A673 (cell line): ENCODE measurements at places on chromosomes 5 and 9.

- no peaks in the 10 kb centered on the region for H3K27me3 ChIP-seq
- no peak for DNase-seq
- peaks cover 7% of the 10 kb centered on the region for H3K4me1 ChIP-seq
- no peak overlapping the region for H3K27ac ChIP-seq
- H3K36me3 ChIP-seq = no peaks in the 10 kb centered on the region
Measured at GRCh38 chr5:167168971-167169370, 1122.5 kb upstream of the WWC1 start.

DNA sequence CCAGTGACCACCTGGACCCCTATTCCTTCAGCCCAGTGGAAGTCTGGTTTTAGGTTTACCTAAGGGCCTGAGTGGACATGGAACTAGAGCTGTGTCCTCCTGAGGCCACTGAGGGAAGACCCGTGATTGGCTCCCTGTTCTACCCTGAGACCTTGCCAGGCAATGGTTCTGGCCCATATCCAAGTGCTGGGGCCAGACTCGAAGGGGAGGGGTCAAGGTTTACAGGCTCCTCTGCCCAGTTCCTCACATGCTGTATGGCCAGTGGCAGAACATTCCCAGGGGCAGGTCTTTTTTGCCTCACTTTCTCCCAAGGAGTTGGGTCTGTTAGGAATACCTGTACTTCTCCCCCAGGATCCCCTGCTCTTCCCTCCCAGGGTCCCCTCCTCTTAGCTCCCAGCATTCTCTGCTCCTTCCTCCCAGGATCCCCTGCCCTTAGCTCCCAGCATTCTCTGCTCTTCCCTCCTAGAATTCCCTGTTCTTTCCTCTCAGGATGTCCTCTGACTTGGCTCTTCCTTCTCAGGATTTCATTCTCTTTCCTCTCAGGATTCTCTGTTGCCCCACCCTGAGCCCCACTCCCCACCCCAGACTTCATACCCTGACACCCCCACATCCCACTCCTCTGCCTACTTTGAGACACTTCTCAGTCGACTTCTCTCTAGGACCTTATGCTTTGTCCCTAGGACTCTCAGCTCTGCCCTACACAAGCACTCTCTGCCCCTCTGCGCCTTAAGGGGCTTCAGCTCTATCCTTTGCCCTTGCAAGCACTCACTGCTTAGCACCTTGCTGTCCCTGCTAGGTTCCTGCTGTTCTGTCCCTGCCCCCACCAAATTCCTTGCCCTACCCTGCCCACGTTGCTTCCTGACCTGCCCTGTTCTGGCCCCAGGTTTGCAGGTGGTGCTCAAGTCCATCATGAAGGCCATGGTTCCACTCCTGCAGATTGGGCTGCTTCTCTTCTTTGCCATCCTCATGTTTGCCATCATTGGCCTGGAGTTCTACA, 36.5 kb downstream of the CACNA1B start:
- H3K36me3 ChIP-seq = no peaks in the 10 kb centered on the region
- peaks cover 7% of the 10 kb centered on the region for H3K27me3 ChIP-seq
- no peaks in the 10 kb centered on the region for H3K4me1 ChIP-seq

DNA sequence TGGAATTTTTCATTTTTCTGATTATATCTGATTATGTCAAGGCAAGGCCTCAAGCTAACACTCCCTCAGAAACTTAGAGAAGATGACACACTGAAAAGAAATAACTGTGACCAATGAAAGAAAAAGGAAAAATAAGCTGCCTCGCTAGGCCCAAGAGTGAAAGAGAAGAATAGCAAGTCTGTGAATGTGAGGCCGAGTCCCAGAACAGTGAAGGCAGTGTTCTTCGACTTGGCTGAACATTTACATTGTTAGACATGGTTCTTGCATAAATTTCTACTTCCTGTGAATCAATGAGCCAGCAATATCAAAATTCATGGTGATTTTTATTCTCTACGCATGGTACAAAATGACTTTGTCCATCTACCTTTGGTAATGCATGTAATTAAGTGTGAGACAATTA, at the start of gene ATP10B:
TSS of gene ATP10B (minus strand) at position 163 of the 400 bp plus-strand sequence. CDS start 164,137 bp downstream, outside the sequence.
- no peaks in the 10 kb centered on the region for H3K27me3 ChIP-seq
- DNase-seq = no peak
- H3K27ac ChIP-seq = no peak within 1 kb of the TSS
- H3K4me1 ChIP-seq = no peaks in the 10 kb centered on the region
- no peak within 1 kb of the TSS for H3K4me3 ChIP-seq

- peaks cover 39% of the 10 kb centered on the region for H3K4me1 ChIP-seq
- peak; percentile 75 for DNase-seq
- H3K36me3 ChIP-seq = peaks cover 37% of the 10 kb centered on the region
Measured at GRCh38 chr9:136220017-136220729, 15.2 kb upstream of the LHX3 start.

GRCh38 chr5:156402387-156402921, 75.5 kb downstream of the SGCD start:
- H3K27me3 ChIP-seq = no peaks in the 10 kb centered on the region
- H3K4me1 ChIP-seq = no peaks in the 10 kb centered on the region
- H3K36me3 ChIP-seq = no peaks in the 10 kb centered on the region

DNA sequence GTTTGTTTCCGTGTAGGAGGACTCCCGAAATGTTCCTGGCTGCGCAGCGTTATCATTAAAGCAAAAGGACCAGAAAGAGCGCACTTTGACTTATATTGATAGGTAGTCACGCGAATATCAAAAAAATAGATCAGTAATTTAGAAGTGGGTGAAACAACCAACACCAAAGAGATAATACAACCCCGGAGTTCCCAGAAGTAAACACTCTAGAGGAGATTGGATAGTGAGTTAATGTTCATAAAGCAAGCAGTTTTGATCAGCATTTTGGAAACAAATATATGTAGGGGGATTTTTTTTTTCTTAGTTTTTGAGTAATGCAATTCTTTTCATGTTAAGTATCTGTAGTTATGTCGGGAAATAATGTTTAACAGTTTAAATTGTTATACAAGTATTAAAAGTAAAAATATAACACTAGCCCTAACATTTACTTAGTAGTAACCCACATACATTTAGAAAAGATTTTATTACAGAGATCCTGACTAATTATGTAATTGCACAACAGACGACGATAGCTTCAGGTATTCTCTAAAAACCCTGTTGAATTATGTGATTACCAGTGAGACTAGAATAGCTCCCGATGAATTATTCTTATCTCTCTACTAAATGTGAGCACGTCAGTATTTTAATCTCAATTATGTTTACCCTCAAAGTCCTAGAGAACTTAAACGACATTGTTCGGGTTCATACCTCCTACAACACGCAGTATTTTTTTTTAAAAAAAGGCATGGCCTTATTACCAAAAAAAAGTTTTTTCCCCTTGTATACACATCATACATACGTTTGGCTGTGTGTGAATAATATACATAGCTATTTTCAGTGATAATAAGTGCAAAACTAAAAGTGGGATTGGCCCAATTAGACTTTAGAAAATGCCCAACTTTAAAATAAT, 9.4 kb upstream of the NFIB start:
- H3K4me1 ChIP-seq = peaks cover 35% of the 10 kb centered on the region
- no peak for DNase-seq
- H3K4me3 ChIP-seq = peak overlapping the region; percentile 60
- H3K27ac ChIP-seq = peak overlapping the region; percentile 96
- H3K36me3 ChIP-seq = no peaks in the 10 kb centered on the region

- H3K4me1 ChIP-seq = peaks cover 14% of the 10 kb centered on the region
- H3K4me3 ChIP-seq = no peak overlapping the region
- no peaks in the 10 kb centered on the region for H3K27me3 ChIP-seq
- no peak for DNase-seq
- H3K27ac ChIP-seq = no peak overlapping the region
Measured at GRCh38 chr9:81391457-81391825, 297.9 kb downstream of the TLE1 start.

GRCh38 chr9:4740638-4741364, at the start of gene AK3:
TSS of gene AK3 (minus strand) at chr9:4741202. CDS start at chr9:4741087, 115 bp downstream.
- H3K27me3 ChIP-seq = no peaks in the 10 kb centered on the region
- H3K27ac ChIP-seq = peak within 1 kb of the TSS; percentile 93
- peak; percentile 95 for DNase-seq
- H3K4me3 ChIP-seq = peak within 1 kb of the TSS; percentile 98
- H3K4me1 ChIP-seq = peaks cover 19% of the 10 kb centered on the region
- no peaks in the 10 kb centered on the region for H3K36me3 ChIP-seq

DNA sequence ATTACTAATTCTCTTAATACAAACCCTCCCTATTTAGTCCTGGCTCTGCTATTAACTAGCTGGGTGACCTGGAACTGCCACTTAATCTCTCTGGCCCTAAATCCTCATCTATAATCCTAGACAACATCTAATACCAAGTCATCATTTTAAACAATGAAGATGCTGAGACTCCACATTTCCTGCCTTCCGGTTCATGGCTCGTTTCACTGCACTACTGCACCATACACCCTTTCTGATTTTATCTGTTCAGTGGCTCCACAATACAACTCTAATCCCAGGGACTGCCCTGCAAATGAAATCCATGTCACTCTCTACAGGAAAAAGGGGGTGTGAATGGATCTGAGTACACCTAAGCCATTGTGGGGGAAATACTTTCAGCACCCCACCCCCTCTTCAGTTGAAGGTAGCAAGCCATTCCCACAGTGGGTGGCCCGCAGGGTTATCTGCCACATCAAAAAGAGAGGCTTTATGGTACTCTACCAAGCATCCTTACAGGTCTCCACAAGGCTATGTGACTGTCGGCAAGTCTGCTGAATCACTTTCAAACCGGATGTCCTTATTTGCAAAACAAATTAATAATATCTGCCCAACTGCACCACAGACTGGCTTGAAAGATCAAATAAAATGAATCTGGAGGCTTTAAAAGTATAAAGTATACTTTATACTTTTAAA, 89.5 kb downstream of the EPB41L4A start:
- no peak overlapping the region for H3K4me3 ChIP-seq
- H3K27ac ChIP-seq = no peak overlapping the region
- no peaks in the 10 kb centered on the region for H3K36me3 ChIP-seq
- no peaks in the 10 kb centered on the region for H3K27me3 ChIP-seq

GRCh38 chr5:10600626-10601245, 36.9 kb downstream of the ANKRD33B start:
- H3K27ac ChIP-seq = no peak overlapping the region
- no peaks in the 10 kb centered on the region for H3K27me3 ChIP-seq
- DNase-seq = no peak
- peaks cover 6% of the 10 kb centered on the region for H3K4me1 ChIP-seq
